ENCODE measurements at places on chromosomes 11 and 22.

DNA sequence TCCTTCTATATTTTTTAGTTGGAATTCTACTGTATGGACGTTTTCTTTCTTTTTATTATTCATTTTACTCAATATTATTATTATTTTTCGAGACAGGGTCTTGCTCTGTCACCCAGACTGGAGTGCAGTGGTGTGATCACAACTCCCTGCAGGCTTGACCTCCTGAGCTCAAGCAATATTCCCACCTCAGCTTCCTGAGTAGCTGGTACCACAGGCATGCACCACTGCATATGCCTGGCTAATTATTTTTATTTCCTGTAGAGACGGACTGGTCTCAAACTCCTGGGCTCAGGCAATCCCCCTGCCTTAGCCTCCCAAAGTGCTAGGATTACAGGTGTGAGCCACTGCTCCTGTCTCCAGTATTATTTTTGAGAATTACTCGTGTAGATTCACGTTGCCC, 34.0 kb upstream of the CCDC134 start:
- no peak for DNase-seq

DNA sequence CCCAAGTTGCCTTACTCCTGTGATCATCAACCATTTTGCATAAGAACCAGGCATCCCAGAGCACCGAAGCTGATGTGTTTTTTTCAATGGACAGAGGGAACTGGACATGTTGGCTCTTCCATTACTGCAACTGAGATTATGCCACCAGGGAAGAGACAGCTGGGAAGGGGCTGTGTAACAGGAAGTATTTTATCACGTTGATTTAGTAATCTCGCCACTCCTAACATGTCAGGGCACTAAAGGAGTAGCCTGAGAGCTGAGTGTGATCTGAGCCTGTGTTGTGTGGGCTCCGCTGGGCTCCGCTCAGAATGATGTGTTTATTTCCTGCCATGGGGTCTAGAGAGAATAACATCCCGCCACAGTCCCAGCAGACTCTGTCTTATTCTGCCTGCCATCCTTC, 165.4 kb downstream of the GRIK4 start:
- no peak for DNase-seq

DNA sequence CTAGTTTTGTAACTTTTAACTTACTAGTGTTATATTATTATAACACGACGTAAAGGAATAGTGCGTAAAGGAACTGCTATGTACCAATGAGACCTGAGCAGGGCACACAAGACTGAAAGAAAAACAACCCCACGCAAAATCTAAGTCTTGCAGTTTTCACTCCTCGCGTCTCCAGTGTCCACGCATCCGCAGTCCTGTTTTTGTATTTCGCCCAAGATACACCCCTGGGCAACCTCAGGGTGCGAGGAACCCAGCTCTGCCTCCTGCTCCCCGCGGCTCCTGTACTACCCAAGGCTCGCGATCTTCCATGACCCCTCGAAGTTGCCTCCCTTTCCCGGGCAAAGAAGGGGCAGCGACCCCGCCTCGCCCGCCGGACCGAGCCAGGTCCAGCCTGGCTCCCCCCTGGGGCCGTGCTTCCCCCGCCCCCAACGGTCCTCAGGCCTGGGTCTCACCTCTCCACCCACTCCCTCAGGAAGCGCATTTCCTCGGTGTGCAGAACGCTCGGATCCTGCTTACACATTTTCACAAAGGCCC, 393 bp downstream of the ST13 start:
- no peak for DNase-seq

- no peak for DNase-seq
Measured at GRCh38 chr22:28927630-28928029, 44.3 kb downstream of the ZNRF3 start.

DNA sequence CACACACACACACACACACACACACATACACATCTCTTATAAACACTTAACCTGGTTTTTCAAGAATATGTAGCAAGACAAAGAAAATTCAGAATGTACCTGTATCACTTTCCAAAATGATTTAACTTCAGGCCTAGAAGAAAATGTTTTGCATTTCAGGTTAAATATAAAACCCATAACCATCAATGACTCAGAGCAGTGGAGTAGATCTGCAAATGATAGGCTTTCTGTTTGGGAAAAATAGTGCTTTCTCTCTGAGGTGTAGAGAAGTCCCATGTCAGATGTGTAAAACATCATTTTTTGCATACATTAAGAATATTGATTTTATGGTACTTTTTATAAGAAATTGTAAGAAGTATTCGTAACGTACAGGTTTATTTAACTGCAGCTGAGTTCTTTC, 116.9 kb downstream of the STK33 start:
- DNase-seq: no peak

GRCh38 chr11:100821198-100821597, 134.1 kb downstream of the ARHGAP42 start:
- no peak for DNase-seq

DNA sequence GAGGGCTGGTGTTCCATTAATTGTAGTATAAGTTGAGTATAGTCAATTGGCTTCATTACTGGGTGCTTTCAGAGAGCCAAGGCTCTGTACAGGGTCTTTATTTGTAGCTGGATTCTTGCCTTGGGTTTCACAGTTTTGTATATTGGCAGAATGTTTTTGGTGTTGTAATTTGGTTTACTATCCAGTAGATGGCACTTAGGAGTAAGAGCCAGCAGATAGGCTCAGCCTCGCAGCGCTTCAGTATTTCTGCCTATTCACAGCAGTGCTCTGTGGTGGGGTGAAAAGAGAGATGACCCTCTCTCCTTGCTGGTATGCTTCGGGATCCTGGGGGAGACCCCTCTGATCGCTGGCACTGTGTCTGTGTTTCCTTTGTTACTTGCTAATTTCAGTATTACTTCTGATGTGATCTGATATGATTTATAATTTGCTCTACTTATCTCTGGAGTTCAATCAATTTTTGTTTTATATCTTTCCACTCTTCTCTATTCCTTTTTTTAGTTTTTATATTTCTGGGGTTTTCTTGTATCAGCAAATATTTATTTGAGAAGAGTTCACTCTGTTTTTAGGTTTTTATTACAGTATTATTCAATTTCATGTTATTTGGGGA, 52.2 kb downstream of the ANO5 start:
- no peak for DNase-seq

DNA sequence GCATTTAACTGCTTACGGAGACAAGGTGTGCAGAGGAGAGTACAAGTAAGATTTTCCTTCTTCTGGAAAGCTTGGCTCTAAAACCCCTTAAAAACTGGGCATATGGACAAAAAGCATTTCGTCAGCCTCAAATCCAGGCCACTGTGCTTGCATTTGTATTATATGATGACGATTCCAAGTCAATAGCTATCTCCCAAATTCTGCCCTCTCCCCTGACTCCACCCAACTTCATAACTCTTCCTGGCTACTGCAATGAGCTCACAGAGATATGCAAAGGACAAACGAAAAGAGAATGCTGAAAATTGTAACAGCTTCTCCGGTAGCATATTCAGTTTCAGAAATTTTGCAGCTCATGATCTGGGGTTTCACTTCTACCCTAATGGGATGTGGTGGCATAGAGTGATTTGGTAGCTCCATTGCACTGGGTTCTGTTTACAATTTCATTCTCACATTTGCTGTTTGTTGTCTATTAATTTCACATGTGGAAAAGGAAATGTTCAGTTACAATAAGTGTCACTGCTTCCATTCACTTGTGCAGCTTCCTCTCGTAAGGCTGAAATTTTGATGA, 45.6 kb upstream of the CHRM4 start:
- DNase-seq: no peak

GRCh38 chr11:9823887-9824385, 160.1 kb downstream of the SWAP70 start:
- no peak for DNase-seq

GRCh38 chr11:1946812-1947484, at the start of gene MRPL23:
Gene MRPL23, plus strand, starts transcription at chr11:1947332. Its CDS starts 31 bp downstream, at chr11:1947363.
- no peak for DNase-seq

DNA sequence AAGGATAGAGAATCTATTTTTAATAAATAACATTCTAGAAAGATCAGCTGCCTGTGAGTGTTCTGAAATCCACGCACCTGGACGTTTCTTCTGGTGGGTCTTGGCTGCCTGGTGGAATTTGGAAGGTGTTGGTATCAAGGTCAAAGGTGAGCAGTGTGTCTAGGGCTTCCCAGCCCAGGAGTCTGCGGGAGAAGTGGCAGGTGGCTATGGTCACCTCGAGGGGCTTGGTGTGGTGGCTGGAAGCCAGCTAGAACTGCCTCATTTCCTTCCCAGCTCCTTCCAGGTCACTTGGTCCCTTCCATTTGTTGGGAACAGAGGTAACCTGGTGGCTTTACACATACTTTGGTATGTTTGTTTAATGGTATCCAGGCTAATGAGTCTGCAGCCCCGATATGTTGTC, 41.4 kb downstream of the NAT10 start:
- DNase-seq: no peak

DNA sequence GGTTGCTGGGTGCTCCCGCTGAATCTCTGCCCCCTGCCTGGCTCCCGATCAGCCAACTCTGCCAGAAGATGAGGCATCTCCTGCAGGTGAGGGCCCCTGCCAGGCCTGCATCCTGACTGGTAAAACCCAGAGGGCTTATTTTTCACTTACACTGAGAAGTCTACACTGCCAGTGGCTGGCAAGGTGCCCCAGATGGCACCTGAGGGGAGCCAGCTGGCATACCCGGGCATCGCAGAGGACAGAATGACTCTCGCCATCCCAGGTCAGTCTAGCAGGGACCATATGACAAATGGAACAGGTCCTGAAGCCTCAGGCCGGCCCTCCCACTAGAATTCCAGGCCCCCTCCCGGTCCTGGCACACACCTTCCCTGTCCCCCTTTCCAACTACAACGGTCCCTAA, 30.9 kb downstream of the MACROD1 start:
- DNase-seq: no peak

- DNase-seq: no peak
Measured at GRCh38 chr11:47577460-47578041, 1.2 kb downstream of the KBTBD4 start.

GRCh38 chr11:130631119-130631518, 182.7 kb downstream of the ADAMTS15 start:
- no peak for DNase-seq

- DNase-seq: no peak
Measured at GRCh38 chr11:6529266-6529665, 32.2 kb downstream of the DNHD1 start.

GRCh38 chr22:40107851-40108378, 69.8 kb upstream of the TNRC6B start:
- no peak for DNase-seq

- no peak for DNase-seq
Measured at GRCh38 chr11:74024261-74025029, 15.6 kb upstream of the UCP3 start.

- DNase-seq: no peak
Measured at GRCh38 chr11:8714622-8715225, 32.1 kb downstream of the RPL27A start.

Measured in NCI-H2107 (cell line).